Neural crest cell (in vitro differentiated cells): ENCODE measurements at places on chromosomes 16 and 17. TPM values are rescaled to one million over a fixed set of nuclear protein-coding genes. Genes with fewer than 3 reads are reported as not detected.

CHRNE gene
- 0.21 TPM in 1 of 2 replicates, not detected in the other for total RNA-seq

TEKT3 gene
- total RNA-seq = 0.42 and 0.55 TPM in 2 replicates

SSTR5 gene
- total RNA-seq = not detected in 2 replicates

CEP295NL gene
- 1.2 TPM in 2 replicates for total RNA-seq

GRCh38 chr17:50367401-50367800 is 5.6 kb downstream of the MRPL27 start:
- H3K27ac ChIP-seq = peak overlapping the region; percentile 81
- peak overlapping the region; percentile 7 for H3K4me3 ChIP-seq
- peaks cover 3% of the 10 kb centered on the region for H3K27me3 ChIP-seq

DNA sequence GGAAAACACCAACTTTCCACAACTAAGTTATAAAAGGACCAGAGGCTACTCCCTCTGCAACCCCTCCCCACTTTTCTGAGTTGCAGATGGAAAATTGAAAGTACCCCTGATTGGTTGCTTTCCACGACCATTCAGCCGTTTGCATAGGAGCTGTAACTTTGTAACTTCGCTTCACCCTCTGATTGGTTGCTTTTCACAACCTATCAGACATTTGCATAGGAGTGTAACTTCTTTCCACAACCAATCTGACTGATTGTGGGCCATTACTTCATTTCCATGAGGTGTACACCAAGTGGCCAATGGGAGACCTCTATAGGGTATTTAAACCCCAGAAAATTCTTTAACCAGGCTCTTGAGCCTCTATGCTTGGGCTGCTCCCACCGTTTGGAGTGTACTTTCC is 644.1 kb downstream of the WWOX start:
- DNase-seq = no peak
- H3K36me3 ChIP-seq = no peaks in the 10 kb centered on the region
- H3K4me3 ChIP-seq = no peak overlapping the region
- H3K27me3 ChIP-seq = no peaks in the 10 kb centered on the region
- peaks cover 11% of the 10 kb centered on the region for H3K4me1 ChIP-seq
- H3K27ac ChIP-seq = no peak overlapping the region

GRCh38 chr17:66663041-66663606 is 171.8 kb upstream of the CACNG5 start:
- no peak overlapping the region for H3K4me3 ChIP-seq
- no peaks in the 10 kb centered on the region for H3K27me3 ChIP-seq
- H3K27ac ChIP-seq = no peak overlapping the region
- peaks cover 14% of the 10 kb centered on the region for H3K4me1 ChIP-seq
- DNase-seq = no peak
- peaks cover 4% of the 10 kb centered on the region for H3K36me3 ChIP-seq

- peaks cover 5% of the 10 kb centered on the region for H3K36me3 ChIP-seq
- no peak for DNase-seq
- peaks cover 8% of the 10 kb centered on the region for H3K4me1 ChIP-seq
- no peak overlapping the region for H3K4me3 ChIP-seq
Observed at GRCh38 chr16:84663433-84664101, 15.3 kb downstream of the KLHL36 start.

- no peaks in the 10 kb centered on the region for H3K36me3 ChIP-seq
- peaks cover 4% of the 10 kb centered on the region for H3K27me3 ChIP-seq
- peaks cover 29% of the 10 kb centered on the region for H3K4me1 ChIP-seq
- no peak overlapping the region for H3K27ac ChIP-seq
- H3K4me3 ChIP-seq = no peak overlapping the region
Observed at GRCh38 chr17:82283208-82283749, 9.8 kb upstream of the CSNK1D start.

DNA sequence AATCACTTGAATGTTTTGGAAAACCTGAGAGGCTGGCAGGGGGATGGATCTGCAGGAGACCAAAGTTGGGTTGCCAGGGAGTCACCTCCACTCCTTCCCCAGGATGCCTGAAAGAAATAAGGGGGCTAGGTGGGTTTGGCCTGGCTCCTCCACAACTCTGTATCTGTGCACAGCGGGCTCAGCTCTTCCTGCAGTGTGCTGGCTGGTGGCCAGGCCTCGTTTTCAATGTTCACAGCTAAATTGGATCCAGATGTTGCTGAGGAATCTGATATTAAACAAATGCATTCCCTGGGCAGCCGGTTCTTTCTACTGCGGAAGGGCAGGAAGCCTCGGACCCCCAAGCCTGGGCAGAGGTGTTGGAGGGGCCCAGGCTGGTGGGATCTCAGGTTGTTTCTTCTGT is 106.2 kb downstream of the N4BP1 start:
- H3K4me1 ChIP-seq = no peaks in the 10 kb centered on the region
- H3K27me3 ChIP-seq = no peaks in the 10 kb centered on the region
- no peaks in the 10 kb centered on the region for H3K36me3 ChIP-seq
- no peak overlapping the region for H3K27ac ChIP-seq
- DNase-seq = no peak
